Kidney glomerular epithelial cell (primary cell): ENCODE measurements at places on chromosomes 2 and 18.

- DNase-seq, result peak; percentile 77
Measured at GRCh38 chr18:33755931-33756560, 178.0 kb downstream of the ASXL3 start.

DNA sequence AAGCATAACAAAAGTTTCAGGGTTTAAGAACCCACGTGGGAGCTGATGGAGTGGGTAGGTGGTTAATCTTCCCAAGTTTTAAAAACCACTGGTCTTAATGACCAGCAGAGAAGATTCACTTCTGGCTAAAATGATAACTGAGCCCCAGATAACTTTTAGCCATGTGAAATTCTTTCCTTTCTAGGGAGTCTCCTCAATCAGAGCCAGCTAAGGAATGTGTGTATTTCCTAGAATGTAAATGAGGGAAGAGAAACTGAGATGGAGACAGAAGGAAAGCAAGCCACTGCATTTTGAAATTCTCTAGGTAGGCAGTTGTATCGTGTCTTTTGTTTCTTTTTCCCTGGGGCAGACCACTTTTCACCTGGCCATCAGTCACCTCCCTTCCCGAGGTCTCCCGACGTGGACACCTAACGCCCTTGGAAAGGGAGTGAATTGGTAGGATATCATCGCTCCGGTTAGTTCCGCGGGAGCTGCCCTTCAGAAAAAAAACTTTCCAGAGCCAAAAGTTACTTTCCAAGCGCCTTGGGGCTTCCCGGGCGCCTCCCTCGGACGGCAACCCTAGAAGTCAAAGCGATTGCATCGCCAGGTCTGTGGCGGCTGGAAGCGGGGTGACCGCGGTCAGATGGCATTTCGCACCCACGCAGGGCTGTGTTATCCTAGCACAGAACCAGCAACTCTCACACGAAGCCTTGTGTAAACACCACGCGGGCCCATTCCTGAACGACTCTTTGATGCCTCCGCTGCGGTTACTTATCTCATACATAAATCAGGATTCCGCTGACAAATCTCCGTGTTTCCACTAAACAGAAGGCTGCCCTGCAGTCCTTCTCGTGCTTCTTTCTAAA lies 1.3 kb downstream of the COLEC12 start:
- DNase-seq, result peak; percentile 93

GRCh38 chr2:177606636-177607035 lies 214.1 kb downstream of the AGPS start:
- DNase-seq, result no peak

DNA sequence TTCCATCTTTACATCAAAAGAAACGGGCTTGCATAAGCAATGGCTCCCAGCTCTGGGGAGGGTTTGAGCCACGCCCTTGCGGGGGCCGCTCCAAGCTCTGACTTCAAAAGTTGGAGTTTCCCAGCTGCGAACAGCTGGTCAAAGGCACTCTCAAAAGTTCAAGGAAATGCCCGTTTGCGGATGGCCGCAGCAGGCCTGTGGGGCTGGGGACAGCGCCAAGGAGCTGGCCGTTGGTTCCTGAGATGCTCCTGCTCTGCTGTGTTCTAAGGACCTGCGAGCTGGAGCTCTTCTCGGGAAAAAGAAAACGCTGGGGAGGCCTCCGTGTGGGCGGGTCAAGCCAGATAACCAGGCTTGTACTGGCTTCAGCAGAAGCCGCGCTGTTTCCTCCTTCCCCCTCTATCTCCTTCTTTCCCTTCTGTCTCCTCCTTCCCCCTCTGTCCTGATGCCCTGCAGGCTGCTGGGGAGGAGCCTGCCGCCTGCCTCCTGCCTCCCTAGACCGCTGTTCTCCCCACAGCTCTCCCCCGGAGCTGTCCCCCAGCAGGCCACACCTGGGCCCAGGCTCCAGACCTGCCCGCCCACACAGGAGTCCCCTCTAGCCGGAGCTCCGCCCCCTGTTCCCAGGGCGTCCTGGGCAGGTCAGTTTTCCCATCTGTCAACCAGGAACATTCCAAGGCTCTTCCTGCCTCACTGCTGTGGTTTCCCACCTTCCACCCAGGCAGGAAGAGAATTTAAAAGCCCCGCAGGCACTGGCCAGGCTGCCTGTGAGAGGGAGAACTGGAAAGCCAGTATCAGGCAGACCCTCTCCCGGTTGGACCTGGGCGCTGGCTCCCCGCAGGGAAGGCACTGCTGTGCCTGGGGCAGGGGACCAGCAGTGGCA lies 14.1 kb downstream of the KLF11 start:
- DNase-seq, result peak; percentile 75

DNA sequence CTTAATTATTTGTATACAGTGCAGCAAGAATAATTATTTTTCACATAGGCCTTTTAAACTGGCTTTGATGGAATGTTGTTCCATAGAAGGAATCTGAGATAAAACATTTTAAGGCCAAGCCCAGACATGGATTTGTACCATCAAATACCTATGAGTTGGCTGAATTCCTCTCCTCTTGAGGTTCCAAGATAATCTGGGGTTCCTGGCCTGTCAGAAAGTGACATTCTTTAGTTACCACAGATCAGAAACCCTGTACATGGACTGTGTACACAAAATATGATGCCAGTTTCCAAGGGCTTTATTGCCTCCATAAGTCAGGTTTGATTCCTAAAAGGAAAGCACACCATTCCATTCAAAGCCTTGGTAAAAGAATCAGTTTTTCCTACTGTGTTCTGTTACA lies 1256.7 kb upstream of the NRXN1 start:
- DNase-seq, result no peak

GRCh38 chr2:239685965-239686364 lies 285.1 kb upstream of the HDAC4 start:
- no peak for DNase-seq

DNA sequence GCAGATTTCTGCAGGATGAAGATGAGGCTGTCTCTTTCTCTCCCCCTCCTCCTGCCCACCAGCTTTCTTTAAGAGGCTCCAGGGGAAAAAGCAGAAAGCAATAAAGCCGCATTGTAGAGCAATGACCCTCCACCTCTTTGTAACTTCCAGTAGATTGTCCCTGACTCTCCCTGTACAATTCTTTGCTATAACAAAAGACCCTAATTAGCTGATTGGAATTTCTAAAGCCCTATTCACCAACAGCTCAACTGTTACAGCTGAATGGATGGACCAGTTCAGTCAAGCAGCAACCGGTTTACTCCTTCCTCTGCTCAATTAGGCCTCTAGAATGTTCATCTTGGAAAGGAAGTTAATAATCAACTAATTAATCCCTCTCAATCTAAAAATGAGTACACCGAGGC lies 301.0 kb downstream of the STK39 start:
- DNase-seq, result peak; percentile 70

DNA sequence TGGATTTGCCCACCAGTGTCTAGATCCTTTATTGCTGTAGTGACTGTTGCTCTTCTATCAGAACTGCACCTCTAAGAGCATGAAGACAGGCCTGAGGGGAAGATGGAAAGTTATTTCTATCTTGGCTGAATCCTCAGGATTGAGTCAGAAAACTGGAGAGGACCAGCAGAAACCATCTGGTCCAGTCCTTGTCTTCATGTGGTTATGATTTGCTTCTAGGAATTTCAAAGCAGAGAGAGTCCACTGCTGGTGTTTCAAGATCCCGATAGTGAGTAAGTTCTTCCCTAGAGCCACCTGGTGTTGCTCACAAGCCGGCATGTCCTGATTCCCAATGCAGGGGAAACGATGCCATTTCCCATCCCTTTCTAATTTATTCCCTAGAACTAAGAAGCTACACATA lies 84.2 kb downstream of the NCKAP5 start:
- no peak for DNase-seq

DNA sequence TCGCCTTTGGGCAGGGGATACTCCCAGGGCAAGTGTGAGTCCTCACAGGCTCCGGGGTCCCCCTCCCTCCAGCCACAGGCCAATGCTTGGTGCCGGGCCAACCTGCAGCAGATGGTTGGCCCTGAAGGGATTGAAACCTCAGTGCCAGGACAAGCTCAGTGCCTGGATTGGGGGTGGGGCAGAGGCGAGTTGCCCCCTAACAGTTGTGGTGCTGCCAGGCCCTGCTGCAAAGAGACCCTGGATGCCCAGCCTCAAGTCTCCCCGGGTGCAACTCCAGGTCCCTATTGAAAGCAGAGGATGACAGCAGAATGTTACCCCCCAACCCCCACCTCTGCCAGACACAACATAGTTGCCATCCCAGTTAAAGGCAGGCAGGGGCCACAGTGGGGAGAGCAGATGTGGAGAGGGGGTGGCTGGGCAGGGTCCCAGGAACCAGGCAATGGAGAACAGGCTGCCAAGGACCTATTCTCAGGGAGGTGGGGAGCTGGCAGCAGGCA lies 9.5 kb upstream of the RNF103 start:
- no peak for DNase-seq

DNA sequence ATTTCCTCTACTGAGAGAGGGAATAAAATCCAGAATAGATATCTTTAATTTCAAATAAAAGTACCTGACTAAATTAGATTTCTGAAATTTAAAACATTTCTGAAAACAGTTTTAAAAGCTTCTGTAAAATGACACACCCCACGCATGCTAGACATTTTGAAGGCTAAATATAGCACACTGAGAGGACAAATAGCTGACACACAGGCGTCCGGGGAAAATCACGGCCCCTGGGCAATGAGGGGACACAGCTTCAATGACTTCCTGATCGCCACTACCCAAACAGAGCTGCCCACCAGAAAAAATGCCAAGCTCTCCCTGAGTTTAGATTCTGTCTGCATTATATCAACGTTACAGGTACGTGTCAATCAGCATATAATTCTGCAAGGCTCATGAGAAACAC lies 10.9 kb downstream of the TBC1D8 start:
- DNase-seq, result no peak

- no peak for DNase-seq
Measured at GRCh38 chr2:169734169-169734847, 676 bp downstream of the KLHL23 start.

DNA sequence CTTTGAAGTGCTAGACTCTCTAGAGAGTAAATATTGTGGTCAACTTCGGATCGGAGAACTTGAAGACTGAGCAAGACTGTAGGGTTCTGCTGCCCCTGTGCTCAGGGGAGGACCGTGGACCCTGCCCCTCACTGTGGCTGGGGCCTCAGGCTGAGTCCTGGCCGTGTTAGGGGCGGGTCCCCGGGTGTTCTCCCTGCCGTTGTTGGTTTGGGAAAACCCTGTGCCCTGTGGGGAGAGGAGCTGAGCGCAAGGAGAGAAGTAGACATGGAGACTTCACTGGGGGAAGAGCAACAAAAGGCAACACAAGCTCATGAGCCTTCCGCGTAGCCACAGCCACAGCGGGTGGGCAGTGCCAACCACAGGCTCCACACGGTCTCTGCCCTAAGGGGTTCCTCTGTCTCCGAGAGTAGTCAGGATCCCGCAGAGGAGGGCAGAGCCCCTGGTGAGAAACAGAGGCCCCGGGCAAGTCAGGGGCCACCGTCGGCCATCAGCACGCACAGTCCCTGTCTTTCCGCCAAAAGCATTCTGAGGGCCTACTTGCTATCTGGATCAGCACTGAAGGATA lies 53.1 kb downstream of the NTSR2 start:
- no peak for DNase-seq

- DNase-seq, result no peak
Measured at GRCh38 chr2:214533541-214533940, 122.7 kb downstream of the VWC2L start.

- no peak for DNase-seq
Measured at GRCh38 chr2:1830936-1831619, 86.8 kb upstream of the PXDN start.

DNA sequence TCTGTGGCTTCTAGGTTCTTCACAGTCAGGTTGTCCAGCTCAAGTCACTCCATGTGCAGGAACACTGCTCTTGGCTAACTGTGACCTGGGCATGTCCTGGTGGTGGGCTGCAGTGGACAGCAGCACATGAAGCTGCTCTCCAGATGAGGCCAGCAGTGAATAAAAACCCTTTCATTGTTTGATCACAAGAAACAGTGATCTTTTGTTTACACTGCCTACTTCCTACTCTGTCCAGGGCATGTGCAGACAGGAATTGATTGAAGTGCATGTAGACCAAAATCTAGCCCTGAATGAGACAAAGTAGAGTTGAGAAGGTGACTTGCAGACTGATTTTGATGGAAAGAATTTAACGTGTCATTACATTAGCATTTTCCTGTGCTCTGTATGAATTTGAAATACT lies 34.9 kb downstream of the BCL2L11 start:
- no peak for DNase-seq

GRCh38 chr2:126908721-126909177 lies 10.1 kb downstream of the TEX51 start:
- no peak for DNase-seq

- peak; percentile 84 for DNase-seq
Measured at GRCh38 chr2:234686088-234686890, 189.4 kb upstream of the ARL4C start.

- peak; percentile 86 for DNase-seq
Measured at GRCh38 chr2:172442072-172442895, 14.9 kb downstream of the ITGA6 start.

DNA sequence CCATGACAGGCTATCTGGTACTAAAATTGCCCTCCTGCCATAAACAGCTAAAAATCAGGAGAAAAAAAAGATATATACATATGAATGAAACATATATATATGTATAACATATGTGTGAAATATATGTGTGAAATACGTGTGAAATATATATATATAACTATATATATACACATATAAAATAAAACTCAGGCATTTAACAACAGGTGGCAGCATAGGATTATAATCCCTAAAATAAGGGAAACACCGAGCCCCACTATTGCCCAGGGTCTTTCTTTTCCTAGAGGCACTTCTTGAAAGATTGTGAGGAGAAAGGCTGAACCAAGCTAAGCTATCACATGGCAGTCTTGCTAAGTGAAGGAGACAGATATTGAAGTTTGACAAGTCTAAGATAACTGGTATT lies 65.9 kb upstream of the CYTIP start:
- no peak for DNase-seq

DNA sequence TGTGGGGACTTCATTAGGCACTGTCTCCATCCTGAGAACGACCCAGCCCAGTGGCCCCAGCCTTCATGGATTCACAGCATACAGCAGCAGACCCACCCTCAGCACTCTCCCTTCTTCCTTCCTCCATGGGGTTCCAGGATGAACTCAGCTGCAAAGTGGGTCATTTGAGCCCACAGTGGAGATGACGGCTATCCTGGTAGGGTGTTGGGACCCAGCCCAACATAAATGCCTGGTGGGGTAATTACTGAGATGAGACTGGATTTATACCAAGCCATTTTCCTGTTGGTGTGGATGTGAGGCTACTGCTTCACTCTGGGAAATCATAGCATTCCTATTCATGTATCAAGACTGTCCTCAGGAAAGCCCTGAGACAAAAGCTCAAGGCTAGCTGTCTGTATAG lies 536.7 kb upstream of the TNP1 start:
- no peak for DNase-seq

GRCh38 chr2:47072728-47073191 lies 82.3 kb downstream of the STPG4 start:
- DNase-seq, result no peak

DNA sequence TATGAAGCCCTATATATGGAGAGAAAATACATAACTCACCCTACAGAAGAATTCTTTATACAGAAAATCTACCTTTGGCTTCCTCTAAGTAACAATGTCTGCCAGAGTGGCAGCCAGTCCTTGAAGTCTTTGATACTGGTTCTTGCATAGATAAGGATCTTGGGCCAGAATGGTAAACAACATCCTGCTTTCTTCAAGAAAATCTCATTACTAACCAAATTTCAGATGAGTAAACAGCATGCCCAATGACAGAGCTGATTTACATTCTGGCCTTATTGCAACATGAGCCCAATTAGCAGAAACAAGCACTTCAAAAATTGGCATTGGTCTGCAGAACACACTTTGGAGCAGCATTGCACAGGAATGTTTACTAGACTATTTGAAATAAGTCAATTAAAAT lies 336.5 kb upstream of the ST6GAL2 start:
- no peak for DNase-seq
